ENCODE measurements at places on chromosomes 1 and 21.
A peak's percentile ranks its signal among the peaks of the same experiment; 100 is the strongest.

- DNase-seq = no peak
These were observed 56.7 kb upstream of the CD1D start for GRCh38 chr1:158124034-158124433.

GRCh38 chr1:41812453-41812852, 106.3 kb downstream of the HIVEP3 start:
- peak; percentile 46 for DNase-seq

DNA sequence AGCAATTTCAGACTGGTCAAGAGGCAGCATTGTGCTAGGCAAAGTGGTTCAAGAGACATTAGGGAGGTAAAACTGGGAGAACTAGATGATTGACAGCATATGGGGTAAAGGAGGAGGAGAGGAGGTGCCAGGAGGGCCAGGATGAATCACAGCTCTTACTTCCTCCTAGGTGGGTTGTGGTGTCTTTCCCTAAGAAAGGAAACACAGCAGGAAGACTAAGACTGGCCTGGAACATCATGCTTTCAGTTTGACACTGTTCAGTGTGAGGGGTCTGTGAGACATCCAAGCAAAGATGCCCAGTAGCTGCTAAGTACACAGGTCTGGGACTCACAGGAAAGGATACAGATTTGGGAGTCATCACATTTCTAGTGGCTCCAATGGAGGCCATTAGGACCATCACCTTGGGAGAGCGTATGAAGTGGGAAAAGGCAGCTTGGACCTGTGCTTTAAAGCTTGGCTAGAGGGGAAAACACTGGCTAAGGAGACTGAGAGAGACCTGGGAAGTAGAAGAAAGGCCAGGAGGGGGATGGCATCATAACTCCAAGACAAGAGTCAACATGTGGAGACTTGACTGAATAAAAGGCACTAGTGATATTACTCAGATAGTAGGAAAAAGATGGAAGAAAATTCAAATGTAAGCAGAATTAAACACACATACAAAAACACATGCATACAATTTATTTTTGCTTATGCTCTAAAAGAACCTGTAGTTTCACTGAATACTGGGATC, 17.3 kb downstream of the CD58 start:
- no peak for DNase-seq

DNA sequence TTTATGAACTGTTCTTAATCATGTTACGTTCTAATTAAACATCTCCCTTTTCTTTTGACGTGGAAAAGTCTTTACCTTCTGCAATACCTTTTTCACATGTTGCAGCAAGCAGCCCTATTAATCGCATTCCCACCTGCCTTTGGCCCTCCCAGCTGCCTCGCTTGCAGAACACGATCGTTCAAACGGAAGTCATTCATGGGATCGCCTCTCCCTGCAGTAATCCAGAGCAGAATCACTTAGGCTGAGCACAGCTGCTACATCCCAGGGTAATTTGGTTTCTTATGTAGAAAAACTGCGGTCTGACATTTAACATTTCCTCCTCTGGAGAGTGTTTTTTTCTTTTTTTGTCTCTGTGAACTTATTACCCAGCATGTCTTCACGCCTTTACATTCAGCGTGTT, 206.3 kb downstream of the KIF26B start:
- no peak for DNase-seq

- no peak for DNase-seq
These were observed 494 bp upstream of the PIP5K1A start for GRCh38 chr1:151197863-151198253.

All from AG04449 (cell line).